ENCODE measurements at places on chromosomes 1 and 21.
A peak's percentile ranks its signal among the peaks of the same experiment; 100 is the strongest.

DNA sequence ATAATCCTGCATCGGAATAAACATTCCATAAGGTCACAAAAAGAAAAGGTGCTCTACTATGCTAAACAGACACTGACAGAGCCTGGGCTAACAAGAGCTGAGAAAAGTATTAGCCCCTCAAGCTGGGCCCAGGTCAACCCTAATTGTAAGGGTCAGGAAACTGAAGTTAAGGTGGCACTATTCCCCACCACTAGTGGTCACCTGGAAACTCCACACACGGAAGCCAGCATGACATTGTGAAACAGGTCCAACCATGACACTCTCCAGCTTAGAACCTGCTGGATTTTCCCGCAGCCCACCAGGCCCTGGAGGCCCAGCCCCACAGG is 1.2 kb downstream of the PTTG1IP start:
- no peak for DNase-seq

DNA sequence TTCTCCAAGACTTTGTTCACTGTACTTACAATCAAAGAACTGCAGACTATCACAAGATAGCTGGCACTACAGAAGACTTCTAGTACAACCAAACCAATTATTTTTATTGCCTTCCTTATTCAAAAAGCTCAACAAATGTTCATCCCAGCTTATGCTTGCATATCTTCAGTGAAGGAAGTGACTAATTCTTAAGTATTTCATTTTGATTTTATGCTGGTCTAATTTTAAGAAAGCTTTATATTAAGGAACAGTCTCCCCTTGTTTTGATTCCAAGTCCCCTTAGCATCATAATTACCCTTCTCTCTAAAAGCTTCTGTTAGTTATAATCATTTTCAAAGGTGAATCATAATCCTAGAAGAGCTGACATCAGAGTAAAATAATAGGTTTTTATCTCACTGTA is 132.9 kb downstream of the LRRIQ3 start:
- DNase-seq = no peak

DNA sequence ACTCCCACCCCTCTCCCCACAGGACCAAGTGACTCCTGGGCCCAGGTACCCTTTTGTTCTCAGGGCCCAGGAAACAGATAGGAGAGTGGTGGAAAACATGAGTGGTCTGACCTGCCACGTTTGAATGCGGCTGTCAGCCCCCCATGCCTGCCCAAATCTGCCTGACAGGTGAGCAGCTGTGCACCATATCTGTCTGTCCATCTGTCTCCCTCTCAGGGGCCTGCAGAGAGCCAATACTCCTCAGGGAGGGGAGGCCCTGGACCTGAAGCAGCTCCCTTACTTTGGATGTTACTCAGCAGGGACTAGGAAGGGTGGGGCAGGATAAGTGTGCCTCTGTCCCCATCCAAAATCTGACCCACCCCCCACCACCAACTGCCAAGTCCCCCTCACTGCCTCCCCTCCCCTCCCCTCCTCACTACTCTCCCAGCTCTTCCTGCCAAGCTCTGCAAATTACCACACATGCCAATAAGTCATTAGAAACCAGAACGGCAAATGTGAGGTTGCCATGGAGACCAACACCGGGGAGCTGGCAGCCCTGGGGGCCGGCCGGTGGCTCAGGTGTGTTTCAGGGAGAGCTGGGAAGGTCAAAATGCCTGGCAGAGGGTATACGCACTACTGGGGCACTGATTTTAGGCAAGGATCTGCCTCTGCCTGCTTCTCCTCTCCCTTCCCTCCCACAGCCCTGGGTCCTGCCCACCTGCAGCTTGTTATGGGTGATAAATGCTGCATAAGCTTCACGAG is 11.5 kb downstream of the LRRN2 start:
- DNase-seq = no peak

GRCh38 chr1:11558276-11558675 is 79.3 kb downstream of the DISP3 start:
- DNase-seq = no peak

DNA sequence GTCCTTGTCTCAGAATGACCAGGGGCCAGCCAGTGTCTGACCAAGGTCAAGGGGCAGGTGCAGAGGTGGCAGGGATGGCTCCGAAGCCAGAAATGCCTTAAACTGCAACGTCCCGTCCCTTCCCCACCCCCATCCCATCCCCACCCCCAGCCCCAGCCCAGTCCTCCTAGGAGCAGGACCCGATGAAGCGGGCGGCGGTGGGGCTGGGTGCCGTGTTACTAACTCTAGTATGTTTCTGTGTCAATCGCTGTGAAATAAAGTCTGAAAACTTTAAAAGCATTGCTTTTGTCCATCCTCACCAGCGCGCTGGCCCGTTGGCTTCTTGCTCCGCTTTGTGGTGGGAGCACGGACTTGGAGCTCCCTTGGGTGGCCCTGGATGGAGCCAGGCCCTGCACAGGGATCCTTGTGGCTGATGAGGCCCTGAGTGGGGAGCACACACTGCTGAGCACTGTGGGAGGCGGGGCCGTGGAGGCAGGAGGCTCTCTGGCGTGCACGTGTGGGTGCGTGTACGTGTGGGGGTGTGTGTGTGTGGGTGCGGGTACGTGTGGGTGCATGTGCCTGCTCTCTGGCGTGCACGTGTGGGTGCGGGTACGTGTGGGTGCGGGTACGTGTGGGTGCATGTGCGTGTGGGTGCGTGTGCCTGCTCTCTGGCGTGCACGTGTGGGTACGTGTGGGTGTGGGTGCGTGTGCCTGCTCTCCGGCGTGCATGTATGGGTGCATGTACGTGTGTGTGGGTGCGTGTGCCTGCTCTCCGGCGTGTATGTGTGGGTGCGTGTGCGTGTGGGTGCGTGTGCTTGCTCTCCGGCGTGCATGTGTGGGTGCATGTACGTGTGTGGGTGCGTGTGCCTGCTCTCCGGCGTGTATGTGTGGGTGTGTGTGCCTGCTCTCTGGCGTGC is 18.0 kb downstream of the RNF223 start:
- DNase-seq = no peak

GRCh38 chr1:26067432-26067911 is at the start of gene TRIM63:
Gene TRIM63 (minus strand): TSS chr1:26067630. CDS start chr1:26067494, 136 bp downstream.
- no peak for DNase-seq

GRCh38 chr1:203098445-203098844 is 12.6 kb upstream of the MYOG start:
- no peak for DNase-seq

DNA sequence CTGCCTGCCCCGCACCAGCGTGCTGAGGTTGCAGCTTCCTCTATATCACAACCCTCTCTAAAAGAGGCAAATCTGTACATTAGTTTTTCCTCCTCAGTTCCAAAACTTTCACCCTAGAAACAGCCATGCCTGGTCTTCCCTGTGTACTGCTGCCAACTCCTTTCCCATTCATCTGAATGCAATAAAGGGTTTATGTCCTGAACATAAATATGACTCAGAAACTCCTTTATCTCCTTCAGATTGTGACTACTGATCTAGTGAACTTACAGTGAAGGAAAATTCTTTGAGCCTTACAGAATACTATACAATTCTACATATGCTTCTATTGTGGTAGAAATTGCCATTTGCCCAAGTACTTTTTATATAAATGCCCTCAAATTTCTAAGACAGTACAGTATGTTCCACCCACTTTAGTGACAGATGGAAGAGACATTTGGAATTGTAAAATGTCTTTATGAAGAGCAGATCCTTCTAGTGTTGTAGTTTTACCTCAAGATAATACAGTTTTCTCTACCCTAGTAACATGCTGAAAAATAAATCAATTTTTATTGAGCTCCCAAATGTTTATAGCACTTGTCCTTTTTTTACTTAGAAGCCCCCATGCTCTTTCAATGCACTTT is 345.1 kb upstream of the SNX7 start:
- DNase-seq = peak; percentile 71

DNA sequence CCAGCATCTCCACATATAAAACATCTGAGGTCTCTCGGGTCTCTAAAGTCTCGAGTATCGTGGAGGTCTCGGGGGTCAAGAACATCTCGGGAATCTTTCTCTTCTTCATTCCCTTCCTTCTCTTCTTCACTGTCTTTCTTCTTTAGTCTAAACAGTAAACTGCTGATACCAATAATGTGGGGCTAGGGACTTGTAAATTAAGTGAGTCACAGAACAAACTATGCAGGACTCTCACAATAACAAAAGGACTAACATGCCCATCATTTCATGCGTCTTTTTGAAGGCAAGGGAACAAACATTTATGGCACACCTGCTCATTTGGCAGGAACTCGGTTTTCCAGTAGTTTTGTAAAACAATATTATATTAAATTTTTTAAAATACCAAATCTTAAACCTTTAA is 32.4 kb downstream of the PRPF38A start:
- no peak for DNase-seq

GRCh38 chr1:21585037-21585436 is 75.8 kb downstream of the ALPL start:
- no peak for DNase-seq

GRCh38 chr1:183580281-183580682 is 10.0 kb downstream of the NCF2 start:
- DNase-seq = no peak

All from small intestine (tissue), 16 donors.